ENCODE measurements at places on chromosomes 5 and 9. TPM values are rescaled to one million over a fixed set of nuclear protein-coding genes. Genes with fewer than 3 reads are reported as not detected.

DNA sequence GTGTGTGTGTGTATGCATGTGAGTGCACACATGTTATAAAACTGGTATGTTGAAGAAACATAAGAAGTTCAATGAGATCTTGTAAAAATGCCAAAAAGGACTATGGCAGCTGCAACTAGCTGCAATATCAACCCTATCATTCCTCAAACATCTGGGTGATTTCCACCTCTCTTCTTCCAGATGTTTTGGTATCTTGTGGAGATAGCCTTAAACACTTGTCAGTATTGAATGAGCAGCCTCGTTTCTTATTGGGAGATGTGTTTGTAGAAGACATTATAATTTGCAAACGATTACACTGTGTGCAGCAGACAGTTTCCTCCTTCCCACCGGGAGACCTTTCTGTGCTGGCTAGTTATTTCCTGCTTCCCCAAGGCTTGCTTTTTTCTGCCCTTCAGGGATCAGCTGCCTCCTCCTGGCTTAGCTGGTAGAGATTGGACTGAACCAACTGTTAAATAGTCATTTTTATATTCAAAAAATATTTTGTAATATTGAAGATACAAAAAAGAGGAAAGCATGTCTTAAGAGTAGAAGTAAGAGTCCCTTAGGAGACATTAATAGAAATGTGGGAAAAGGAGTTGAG is 168.4 kb upstream of the MPDZ start:
- no peak for DNase-seq

GRCh38 chr5:98490348-98490747 is 283.1 kb upstream of the RGMB start:
- DNase-seq, result no peak

GRCh38 chr9:135757356-135757755 is 55.4 kb downstream of the KCNT1 start:
- DNase-seq, result no peak

GRCh38 chr9:18857769-18858168 is 175.2 kb downstream of the SAXO1 start:
- DNase-seq, result no peak

- DNase-seq, result no peak
Measured at GRCh38 chr9:16385590-16385989, 484.9 kb downstream of the BNC2 start.

DNA sequence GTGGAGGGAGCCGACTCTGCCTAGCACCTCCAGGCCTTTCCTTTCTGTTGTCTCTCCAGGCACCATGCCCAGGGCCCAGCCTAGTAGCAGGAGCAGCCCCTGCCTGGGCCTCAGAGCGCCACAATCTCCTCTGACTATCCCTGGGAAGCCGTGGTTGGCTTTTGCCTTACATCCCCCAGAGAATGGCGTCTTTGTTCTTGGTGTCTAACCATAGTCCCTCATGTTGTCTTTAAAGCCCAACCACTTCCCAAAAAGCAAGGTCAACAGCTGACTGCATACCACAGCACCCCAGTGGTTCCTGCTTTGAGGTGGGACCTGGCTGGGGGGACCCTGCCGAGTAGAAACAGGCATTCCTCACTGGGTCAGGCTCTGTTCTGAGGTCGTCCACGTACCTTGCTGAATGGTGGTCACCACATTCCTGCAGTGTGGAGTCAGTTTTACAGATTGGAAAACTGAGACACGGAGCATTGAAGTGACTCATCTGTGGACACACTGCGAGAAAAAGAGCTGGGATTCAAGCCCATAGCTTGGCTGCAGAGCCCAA is 13.7 kb upstream of the CERCAM start:
- no peak for DNase-seq

DNA sequence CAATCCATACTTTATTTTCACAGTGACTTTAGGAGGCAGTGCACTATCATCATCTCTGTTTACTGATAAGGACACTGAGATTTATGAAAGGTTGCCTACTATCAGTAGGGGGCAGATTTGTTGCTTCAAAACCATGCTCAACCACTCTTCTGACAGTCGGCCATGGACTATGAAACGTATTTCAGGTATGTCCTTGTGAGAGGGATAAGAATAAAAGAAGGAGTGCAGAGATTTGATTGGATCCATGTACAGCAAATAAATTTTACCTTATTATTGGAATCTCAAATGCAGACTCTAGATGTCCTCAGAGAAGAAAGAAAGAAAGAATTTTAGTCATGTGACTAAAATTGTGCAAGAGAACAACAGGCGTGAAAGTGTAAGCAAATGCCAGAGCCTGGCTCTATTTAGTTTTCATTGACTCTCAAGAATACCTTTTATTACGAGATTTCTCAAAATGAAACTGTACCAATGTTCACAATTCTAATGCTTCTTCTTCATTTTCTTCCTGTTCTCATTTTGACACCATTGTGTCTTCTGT is 296.6 kb upstream of the RASA1 start:
- DNase-seq, result no peak

DNA sequence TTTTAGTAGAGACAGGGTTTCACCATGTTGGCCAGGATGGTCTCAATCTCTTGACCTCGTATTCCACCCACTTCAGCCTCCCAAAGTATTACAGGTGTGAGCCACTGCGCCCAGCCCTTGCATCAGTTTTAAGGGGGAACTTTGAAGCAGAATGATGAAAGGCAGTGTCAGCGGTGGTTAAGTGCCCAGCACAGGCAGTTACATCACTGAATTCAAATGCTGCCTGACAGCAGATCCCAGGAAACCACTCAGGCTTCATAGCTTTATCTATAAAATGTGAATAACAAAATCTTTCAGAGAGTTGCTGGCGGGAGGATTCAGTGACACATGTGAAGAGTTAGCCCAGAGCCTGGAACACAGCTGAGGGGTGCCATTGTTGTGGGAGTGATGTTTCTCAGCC is 26.5 kb downstream of the FGF1 start:
- DNase-seq, result no peak

GRCh38 chr5:1842004-1842819 is 40.5 kb downstream of the IRX4 start:
- DNase-seq, result no peak

DNA sequence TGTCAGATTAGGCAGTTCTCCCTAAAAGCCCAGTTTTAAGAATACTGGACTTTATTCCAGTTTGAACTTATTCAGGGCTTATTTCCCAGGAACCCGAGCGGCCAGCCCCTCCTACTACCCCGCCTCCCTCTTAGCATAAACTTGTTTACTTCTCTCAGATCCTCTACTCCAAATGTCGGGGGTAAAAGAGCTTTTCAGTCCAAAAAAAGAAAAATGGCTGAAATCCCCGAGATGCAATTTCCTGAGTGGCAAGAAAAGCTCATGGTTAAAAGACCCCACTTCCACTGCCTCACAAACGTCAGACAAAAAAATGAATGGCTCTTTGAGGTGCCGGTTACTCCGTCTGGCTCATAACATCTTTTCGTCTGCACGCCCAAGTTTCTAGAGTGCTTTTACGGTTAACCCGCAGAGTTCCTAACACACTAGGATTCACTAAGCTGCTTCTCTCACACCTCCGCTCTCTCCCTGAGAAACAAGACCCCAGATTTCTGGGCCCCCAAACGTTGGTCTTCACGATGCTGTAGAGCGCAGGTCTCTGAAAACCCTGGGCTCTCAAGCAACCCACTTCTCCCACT is 402 bp downstream of the BRD8 start:
- peak; percentile 34 for DNase-seq

DNA sequence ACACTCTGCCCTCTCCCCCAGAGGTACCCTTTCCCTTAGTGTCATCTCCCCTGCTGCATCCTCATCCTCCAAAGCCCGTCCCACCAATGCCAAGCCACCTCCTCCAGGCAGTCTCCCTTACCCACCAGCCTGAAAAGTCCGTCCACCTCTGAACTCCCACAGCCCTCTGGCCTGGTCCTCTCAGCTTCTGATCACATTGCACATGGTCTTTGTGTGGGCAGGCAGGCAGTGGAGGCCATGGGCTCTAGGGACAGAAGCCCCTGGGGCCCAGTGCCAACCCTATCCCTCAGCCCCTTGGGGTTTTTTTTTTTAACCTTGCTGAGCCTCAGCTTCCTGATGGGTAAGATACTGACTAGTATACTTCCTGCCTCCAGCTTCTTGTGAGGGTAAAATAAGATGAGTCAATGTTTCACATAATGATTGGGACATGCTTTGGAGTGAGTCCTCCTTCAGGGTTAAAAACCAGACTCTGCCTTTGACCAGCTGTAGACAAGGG is 19.4 kb downstream of the CSF1R start:
- no peak for DNase-seq

DNA sequence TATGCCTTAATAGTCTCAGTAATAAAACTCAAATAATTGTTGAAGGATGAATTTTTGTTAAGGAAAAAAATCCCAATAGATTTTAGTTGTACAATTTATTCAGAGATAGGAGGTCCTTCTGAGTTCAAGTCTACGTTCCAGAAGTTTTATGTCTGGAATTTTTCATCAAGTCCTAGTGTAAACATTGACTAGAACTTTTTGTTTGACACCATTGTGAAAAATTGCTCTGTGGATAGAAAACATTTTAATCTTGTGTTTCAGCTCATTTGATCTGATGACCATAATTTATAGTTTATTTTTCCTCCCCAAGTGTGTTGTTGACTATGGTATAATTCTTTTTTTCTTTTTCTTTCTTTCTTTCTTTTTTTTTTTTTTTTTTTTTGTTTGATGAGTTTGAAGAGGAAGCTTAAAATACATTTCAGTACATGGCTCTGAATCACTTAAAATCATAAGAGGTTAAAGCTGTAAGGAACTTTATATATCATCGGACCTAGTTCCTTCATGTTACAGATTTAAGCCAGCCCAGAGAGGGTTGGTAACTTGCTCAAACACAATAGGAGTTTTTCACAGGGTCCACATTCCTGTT is 20.7 kb downstream of the ITGA1 start:
- DNase-seq, result no peak

GRCh38 chr5:54852007-54852406 is 133.4 kb downstream of the ESM1 start:
- DNase-seq, result no peak

DNA sequence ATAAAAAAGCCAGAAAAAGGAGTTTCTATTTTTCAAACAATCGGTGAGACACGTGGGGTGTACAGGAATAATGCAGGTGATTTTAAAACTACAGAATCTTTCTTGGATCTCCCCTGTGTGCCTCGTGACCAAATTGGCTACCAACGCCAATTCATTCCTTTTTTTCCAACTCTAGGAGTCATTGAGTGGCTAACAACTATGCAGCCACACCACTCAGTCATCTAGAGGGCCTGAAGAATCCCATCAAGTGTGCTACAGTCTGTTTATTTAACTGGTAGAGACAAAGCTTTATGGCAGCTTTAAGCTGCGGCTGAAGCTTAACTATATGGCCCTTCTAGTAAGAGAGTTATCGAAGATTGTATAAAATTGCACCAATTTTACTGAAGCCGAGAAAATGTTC is 113.1 kb upstream of the NIPBL start:
- no peak for DNase-seq

GRCh38 chr9:19941874-19942273 is 153.0 kb upstream of the SLC24A2 start:
- DNase-seq, result no peak

DNA sequence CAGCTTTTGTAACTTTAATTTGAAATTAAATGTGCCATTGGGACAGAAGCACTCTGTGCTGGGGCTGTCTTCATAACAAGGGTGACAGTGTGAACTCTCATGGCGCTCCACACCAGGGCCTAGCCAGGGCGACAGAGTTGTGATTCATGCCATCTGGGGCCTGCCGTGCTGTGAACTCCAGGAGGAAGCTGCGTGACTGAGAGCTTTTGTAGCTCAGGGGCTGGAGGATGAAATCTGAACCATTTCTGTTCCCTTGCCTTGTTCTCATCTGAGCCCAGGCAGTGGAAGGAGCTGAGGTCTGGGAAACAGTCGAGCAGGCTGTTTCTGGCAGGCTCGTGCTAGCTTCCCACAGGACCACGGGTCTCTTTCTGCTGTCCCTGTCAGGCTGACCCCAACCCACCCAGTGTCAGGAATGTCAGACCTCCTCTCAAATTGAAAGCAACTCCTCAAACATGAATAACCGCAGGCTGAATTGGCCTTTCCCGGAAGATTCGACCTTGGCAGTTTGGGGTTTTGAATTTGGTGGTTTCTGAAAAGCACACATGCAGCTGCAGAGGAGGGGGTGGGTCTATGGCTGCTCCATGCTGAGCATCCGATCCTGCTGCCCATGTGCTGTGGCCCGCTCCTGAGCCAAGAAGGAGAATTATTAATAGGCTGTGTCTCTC is 69.2 kb upstream of the RPS23 start:
- no peak for DNase-seq

DNA sequence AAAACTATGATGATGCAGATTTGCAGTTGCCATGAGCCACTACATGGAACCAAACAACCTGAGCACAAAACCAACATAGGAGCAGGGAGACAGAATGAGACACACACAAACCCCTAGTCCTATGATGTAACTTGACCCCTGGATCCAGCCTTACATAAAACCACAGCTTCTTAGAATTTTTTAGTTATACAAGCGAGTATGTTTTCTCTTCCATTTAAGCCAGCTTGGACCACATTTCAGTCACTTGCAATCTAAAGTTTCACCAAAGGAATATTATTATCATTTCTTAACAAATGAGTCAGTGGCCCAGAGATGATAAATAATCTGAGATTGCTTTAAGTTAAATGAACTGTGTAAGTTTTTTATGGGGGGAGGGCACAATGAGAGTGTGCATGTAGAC is 6.8 kb downstream of the SPOCK1 start:
- DNase-seq, result no peak

- no peak for DNase-seq
Measured at GRCh38 chr5:90638878-90639277, 80.3 kb downstream of the ADGRV1 start.

GRCh38 chr9:86788456-86788855 is 158.8 kb downstream of the GAS1 start:
- no peak for DNase-seq

DNA sequence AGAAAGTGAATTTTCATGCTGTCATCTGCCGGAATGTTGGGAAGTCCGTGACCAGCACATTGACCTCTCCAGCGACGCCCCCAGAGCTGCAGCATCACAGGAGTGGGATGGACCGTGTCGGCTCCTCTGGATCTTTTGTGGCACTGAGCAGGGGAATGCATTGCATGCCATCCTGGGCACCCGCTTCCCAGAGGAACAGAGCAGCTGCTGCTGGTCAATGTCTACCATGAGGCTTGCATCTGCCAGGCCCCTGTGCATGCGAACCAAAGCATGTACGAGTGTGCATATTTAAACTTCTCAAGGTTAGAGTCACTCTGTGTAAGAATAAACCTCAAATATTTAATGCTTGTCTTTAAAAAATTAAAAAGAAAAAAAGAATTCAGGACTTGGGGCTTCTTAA is 414.8 kb downstream of the GADD45G start:
- no peak for DNase-seq

- no peak for DNase-seq
Measured at GRCh38 chr5:67201897-67202549, 5.4 kb upstream of the CD180 start.

GRCh38 chr5:44294516-44294915 is 94.7 kb downstream of the FGF10 start:
- no peak for DNase-seq

Gene TIMD4
- total RNA-seq, result 0.87 TPM

Gene ZNF354C
- total RNA-seq, result not detected

Gene ANKRD55
- total RNA-seq, result 4.7 TPM

Gene PTGER4
- 3.4 TPM for total RNA-seq

Gene GRIA1
- total RNA-seq, result not detected

Gene LIFR
- total RNA-seq, result 13.7 TPM

Gene TNC
- total RNA-seq, result 3.3 TPM

Gene ACTBL2
- 1.0 TPM for total RNA-seq

Gene BTNL9
- total RNA-seq, result not detected

Gene FPGS
- total RNA-seq, result 76.5 TPM

Gene TPPP
- not detected for total RNA-seq

Gene SHOC1
- not detected for total RNA-seq

Gene SPINK4
- not detected for total RNA-seq

Gene ZFP37
- total RNA-seq, result not detected

Gene NAIP
- not detected for total RNA-seq

Gene FOXD4
- not detected for total RNA-seq

Gene PAEP
- total RNA-seq, result not detected
